ENCODE measurements at places on chromosomes 4 and X.

GRCh38 chr4:184200296-184200695 lies 17.4 kb downstream of the ENPP6 start:
- DNase-seq, result no peak

DNA sequence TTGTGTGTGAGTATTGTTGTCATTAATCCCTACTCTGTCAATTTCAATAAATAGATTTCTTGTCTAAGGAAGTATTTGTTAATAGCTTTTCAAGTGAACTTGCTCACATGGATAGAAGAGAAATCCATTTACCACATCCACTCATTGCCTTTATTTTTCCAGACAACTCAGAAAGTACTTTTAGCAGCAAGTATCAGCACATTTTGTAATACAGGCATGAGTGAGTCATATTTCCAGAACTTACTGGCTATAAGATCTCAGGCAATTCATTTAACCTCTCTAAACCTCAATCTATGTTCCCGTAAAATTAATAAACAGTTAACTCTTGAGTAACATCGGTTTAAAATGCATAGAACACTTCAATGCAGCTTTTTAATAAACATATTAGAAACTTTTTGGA lies 317.9 kb upstream of the PCDH7 start:
- DNase-seq, result no peak

GRCh38 chr4:80202190-80202711 lies 4.9 kb downstream of the PRDM8 start:
- peak; percentile 91 for DNase-seq

DNA sequence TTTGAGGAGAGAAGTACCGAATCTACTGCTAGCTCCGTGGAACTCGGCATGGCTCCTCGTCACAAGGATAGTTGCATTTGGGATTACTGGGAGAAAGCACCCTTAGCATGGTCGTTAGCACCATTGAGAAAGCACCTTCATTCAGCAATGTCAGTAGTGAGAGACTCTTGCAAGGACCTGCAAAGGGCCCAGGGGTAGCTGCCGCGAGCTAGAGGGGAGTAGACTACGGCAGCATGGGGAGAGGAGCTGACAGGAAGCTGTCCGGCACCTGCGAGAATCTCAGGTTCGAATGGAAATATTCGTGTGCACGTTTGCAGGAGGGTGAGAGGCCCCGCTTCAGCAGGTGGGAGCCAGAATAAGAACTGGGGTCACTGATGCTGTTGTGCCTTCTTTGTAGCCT lies 20.2 kb downstream of the TLR10 start:
- DNase-seq, result no peak

- peak; percentile 69 for DNase-seq
Observed at GRCh38 chr4:52102587-52102986, 51.5 kb downstream of the SPATA18 start.

DNA sequence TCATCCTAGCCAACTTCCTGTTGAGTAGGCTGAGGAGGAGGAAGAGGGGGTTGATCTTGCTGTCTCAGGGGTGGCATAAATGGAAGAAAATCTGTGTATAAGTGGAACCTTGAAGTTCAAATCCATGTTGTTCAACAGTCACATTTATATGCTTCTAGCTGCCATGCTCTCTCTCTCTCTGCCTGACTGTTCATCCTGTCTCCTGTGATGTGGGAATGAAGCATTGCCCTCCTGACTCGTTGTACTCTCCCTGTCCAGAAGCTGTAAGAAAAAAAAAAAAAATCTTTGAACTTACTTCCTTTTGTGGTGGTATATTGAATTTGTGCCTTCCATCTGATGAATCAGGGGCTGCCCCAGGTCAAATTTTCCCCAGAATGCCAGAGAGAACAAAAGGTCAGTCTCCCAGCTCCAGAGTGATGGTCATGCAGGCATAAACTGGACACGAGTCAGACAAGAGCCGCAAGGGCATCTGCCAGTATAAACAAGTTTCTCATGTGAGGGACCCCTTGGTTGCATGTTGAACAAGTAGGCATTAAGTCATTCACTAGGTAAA lies 257.0 kb downstream of the IDS start:
- DNase-seq, result no peak

- DNase-seq, result peak; percentile 26
Observed at GRCh38 chrX:34365471-34365870, 233.4 kb upstream of the FAM47A start.

DNA sequence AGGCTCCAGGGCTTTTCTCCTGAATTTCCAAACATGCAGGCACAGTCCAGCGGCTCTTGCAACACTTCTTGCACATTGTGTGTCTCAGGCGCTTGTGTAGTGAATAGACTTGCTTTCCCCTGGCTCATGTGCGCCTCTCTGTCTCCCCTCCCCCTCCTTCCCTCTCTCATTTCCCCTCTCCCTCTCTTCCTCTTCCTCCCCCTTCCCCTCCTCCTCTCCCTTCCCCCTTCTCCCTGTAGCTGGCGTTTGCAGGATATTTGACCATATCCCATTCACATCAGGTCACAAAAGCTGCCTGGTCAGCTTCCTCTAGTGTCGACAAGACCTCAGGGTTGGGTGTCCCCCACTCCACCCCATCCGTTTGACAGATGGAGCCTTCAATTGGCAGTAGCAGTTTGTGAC lies 2.4 kb downstream of the CHST7 start:
- peak; percentile 30 for DNase-seq

- peak; percentile 27 for DNase-seq
Observed at GRCh38 chrX:109872021-109872732, 130.7 kb upstream of the TMEM164 start.

DNA sequence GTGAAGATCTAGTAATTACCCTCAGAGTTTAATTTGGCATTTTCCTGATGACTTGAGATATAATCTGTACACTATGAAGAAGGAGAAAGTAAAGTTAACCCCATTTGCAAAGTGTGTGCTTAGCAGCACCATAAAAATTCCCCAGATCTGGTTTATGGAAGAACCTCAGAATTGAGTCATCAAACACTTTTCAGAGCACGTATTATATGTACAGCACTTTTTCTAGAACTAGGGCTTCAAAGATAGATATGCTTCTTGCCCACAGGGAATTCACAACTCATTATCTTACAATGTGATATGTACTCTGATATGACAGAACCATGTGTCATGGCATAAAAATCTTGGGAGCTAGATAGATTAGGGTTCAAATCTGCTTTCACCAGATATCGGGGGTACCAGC lies 150.9 kb downstream of the SLC10A7 start:
- peak; percentile 3 for DNase-seq

DNA sequence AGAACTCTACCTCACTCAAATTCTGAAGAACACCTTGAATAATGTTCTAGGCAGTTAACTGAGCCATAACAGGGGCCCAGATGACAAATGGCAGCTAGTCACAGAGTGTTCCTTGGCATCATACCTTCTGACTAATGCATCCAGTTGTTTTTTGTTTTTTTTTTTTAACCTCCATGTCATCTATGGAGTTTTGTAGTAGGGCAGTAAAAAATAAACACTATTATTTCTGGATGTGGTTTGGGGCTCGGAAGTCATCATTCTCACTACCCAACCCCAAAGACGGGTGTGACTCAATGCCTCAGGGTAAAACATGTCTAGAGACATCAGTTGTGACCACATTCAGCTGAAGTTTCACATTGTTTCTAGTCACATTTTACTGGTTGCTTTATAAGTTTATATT lies 31.2 kb upstream of the MCF2 start:
- peak; percentile 62 for DNase-seq

DNA sequence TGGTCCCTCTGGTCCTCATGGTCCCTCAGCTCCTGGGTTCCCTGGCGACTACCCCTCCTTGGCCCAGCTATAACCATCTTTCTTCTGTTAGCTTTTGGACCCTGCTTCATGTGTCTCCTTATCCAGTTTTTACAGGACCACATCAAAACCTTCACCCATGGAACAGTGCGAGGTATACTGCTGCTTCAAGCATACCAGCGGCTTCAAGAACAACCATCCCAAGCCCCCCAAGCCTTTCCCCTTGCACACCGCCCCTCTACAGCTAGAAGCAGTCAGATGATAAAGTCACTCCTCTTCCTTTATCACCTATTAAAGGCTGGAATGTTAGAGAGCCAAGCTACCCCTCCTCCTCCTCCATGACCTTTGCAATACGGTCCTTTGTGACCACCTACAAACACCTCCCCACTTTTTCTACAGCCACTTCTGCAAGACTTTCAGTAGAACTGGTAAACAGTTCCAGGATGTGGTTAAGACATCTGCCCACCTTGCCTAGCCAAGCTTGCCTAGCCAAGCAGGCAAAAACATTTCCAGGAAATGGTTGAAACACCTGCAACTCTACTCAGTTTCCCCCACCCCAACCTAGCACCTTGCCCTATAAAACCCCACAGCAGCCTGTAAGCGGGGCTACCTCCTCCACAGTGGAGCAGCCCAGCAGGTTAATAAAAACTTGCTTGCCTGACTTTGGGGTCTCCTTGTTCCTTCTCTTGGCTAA lies 125.7 kb downstream of the ZC4H2 start:
- DNase-seq, result no peak

GRCh38 chrX:101051549-101052302 lies at the start of gene TRMT2B:
TRMT2B (minus strand) TSS chrX:101052111; CDS start chrX:101042289, 9,822 bp downstream.
- DNase-seq, result peak; percentile 82

DNA sequence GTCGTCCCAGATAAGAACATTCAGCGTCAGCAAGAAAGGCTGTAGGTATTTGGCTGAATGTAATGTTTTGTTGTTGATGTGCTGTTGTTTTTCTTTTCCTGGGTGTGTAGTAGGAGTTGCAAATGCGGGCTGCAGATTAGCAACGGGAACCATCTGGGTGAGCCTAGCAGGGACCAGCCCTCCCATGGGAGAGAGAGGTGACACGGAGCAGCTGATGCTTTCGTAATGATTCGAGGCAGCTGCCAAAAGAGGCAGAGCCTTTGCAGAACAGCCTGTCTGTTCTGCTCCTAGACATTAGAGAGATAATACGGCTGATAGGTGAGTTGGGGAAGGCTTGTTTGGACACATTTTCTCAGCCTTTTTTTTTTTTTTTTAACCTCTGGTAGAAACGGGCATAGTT lies 25.3 kb downstream of the ARSF start:
- peak; percentile 2 for DNase-seq

- DNase-seq, result no peak
Observed at GRCh38 chr4:174304664-174305063, 21.0 kb downstream of the CEP44 start.
